ENCODE measurements at places on chromosomes 12 and 14. TPM values are rescaled to one million over a fixed set of nuclear protein-coding genes. Genes with fewer than 3 reads are reported as not detected.
A peak's percentile ranks its signal among the peaks of the same experiment; 100 is the strongest.

DNA sequence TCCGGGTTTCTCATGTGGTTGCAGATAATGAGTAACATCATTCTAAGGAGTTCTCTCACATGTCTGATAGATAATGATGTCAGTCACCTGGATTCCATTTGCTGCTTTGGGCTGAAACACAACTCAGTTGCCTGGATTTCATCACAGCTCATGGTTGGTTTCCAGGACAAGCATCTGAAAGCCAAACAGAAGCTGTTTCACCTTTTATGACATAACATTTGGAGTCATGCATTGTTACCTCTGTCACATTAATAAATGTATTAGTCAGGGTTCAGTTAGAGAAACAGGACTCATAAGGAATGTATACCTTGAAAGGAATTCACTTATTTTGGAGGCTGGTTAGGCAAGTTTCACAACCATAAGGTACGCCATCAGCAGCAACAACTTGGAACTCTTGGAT is 251.9 kb upstream of the ATXN7L3B start:
- DNase-seq, result no peak

GRCh38 chr12:71417181-71417580 is 22.4 kb upstream of the LGR5 start:
- DNase-seq, result no peak

GRCh38 chr12:110403146-110403975 is at the start of gene ANAPC7:
TSS of gene ANAPC7 (minus strand) at chr12:110403708. CDS start at chr12:110403627, 81 bp downstream.
- peak; percentile 91 for DNase-seq

GRCh38 chr14:53048631-53049030 is 97.8 kb upstream of the FERMT2 start:
- DNase-seq, result no peak

- no peak for DNase-seq
Measured at GRCh38 chr12:111728795-111729194, 37.9 kb upstream of the ALDH2 start.

GRCh38 chr12:47377414-47378221 is 297.9 kb upstream of the AMIGO2 start:
- peak; percentile 99 for DNase-seq

DNA sequence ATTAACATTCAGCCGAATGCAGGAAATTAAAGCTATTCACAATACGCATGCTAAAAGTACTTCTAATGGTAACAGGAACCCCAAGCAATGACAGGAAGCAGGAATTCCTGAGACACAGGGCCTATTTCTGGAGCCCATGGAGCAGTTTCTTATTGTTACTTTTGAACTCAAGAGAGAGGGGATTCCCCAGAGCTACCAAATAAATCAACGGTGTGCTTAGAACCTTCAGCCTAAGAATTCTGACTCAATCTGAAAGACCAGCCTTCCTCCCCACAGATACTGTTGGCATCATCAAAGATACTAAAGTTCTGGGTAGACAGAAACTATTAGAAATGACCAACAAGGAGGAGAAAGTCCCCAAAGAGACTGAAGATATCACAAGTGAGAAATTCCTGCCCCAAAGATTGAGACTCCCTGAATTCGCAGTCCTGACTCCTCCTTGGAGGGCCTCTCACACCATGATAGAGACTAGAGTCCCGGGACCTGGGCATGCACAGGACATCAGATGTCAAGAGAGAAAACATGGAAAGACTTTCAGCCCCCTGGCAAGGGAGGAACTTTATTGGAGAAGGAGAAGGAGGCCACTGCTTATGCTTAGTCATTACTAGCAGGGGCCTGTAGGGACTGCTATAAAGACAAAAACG is 32.7 kb downstream of the RTRAF start:
- no peak for DNase-seq

GRCh38 chr12:74752215-74752614 is 214.6 kb downstream of the ATXN7L3B start:
- DNase-seq, result no peak

GRCh38 chr14:88194531-88194930 is 128.5 kb downstream of the KCNK10 start:
- DNase-seq, result no peak

GRCh38 chr12:5023842-5024241 is 19.8 kb upstream of the KCNA5 start:
- no peak for DNase-seq

- DNase-seq, result no peak
Measured at GRCh38 chr14:64891173-64891838, 11.6 kb upstream of the SPTB start.

The FAM90A1 gene
- total RNA-seq, result not detected

The GIT2 gene
- total RNA-seq, result 43.0 TPM

The RNASE7 gene
- total RNA-seq, result 18.2 TPM

The TNFAIP2 gene
- 82.7 TPM for total RNA-seq
